ENCODE measurements at places on chromosomes 1 and 21.

GRCh38 chr1:3676581-3677470 is 24.5 kb downstream of the TP73 start:
- no peak for DNase-seq

- peak; percentile 33 for DNase-seq
Measured at GRCh38 chr1:54499360-54500106, 48.5 kb upstream of the ACOT11 start.

DNA sequence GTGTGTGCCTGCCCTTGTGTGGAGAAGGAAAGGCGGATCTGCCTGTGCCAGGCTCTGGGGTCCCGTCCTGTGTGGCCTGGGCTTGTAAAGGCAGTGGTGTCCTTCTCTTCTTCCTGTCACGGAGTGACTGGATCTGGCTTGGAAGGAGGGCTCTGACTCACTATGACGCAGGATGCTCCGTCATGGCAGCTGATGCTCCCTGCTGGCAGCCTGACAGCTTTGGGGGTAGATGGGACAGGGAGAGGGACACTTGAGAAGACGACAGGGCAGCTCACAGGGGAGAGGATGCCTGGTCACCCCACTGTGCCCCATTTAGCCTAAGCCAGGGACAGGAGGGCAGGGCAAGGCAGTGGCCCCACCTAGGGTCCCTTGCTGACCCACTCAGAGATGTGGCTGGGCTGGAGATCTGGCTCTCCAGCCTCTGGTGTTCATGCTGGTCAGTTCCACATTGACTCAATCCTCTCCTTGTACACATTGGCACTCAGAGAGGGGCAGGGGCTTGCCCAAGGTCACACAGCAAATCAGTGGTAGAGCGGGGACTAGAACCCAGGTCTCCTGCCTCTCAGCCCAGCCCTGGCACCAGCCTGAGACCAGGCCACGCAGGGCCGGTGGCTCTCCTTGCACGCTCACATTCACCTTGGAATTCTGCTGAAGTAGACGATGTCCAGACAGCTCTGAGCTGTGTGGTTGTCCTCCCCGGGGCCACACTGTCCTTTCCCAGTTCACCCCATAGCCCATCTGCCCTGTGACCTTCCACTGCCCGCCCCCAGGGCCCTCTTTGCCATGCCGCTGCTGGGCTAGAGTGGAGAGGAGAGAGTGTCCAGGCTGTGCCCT is 2.8 kb upstream of the FAM131C start:
- no peak for DNase-seq

DNA sequence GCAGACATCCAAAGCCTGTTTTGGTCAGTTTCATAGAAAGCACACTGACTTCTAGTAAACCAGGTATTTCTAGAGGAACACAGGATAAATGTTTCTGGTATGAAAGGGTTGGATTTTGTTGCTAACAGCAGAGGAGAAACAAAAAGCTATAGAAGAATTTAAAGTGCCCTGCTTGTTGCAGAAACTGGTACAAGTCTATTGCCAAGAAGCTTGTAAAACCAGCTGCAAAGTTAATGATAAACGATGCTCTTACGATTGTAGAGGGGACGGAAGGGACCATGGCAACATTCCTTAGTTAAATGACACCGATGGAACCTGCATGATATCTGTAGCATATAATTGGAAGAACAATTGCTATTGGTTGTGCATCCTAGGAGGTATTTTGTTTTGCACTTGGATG is 40.1 kb downstream of the SLC35F3 start:
- DNase-seq: no peak

DNA sequence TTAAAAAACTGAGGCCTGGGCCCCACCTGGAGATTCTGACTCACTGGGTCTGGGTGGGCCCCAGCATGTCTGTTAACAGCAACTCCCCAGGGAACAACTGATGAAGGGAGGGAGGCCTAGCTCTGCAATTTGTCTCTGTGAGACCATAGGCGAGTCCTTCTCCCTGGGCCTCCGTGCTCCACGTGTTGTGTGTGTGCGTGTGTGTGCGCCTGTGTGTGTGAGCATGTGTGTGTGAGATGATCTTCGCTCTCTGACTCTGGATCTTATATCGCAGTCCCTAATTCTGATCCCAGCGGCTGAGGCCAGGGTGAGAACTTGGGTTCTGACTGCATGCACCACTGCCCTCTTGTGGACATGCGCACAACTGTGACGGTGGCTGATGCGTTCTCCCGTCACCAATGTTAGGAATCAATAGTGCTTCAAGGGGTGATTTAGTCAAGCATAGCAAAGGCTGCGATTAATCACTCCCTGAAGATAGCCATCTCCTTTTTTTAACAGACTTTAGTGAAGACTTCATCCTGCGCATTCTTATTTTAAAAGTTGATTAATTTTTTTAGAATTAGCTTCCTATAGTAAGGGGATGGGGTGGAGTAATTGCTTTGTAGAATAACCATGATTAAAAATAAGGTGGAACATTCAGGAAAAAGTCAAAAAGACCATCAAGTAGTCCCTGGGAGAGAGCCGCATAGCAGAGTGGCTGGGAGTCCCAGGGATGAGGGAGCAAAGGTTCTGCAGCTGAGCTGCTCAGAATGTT is 62.4 kb upstream of the USP24 start:
- DNase-seq: peak; percentile 85

- no peak for DNase-seq
Measured at GRCh38 chr1:234405676-234406075, 32.4 kb downstream of the COA6 start.

- DNase-seq: no peak
Measured at GRCh38 chr1:95311014-95311413, 77.0 kb downstream of the RWDD3 start.

GRCh38 chr1:245432228-245432875 is 277.6 kb downstream of the KIF26B start:
- DNase-seq: no peak

- peak; percentile 7 for DNase-seq
Measured at GRCh38 chr1:36091698-36092097, 3.0 kb downstream of the ADPRS start.

DNA sequence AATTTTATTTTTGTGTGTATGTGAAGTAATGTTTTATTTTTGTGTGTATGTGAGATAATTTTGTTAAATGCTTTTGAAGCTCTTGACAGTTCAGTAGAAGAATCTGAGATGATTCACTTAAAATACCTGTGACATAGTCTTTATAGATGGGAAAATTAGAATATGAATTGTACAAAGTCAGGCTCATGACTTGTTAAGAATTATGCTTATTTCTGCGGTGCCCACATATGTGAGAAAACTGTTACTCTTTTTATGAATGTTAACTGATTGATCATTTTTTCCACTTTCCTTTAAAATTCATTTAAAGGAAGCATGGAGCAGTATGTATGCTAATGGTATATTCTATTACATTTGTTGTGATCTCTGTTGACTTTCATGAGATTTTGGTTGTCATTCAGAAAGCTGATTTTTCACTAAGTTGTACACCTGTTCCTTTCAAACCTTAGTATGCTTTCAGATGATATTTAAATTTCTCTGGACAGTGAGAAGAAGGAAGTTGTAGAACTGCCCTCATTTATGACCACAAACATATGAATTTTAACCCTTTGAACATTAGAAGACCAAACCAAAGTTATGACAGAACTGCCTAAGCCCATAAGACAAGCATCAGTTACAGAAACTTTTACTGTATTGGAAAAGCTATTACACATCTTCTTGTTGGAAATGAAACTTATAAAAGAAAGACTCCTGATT is 110.1 kb downstream of the POU2F1 start:
- no peak for DNase-seq

DNA sequence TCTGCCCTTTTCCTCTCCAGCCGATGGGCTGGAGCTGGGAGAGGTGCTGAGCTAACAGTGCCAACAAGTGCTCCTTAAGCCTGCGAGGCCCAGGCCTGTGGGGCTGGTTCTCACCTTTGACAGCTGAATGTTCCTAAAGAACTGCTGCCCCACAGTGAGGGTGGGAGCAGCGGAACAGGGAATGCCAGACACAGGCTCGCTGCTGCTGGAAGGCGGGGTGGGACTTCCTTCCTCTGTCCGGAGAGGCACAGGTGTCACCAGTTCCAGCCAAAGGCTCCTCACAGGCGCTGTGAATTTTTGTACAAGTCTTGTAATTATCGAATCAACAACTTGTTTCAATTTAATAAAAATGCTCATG is 47.1 kb downstream of the COQ8A start:
- DNase-seq: peak; percentile 81

GRCh38 chr1:94039514-94039870 is 81.5 kb downstream of the ABCA4 start:
- DNase-seq: peak; percentile 64

- no peak for DNase-seq
Measured at GRCh38 chr1:101137144-101138126, 99.4 kb upstream of the S1PR1 start.

GRCh38 chr1:14944471-14944985 is 209.0 kb upstream of the TMEM51 start:
- peak; percentile 49 for DNase-seq

GRCh38 chr1:187537936-187538335 is 709.2 kb downstream of the PLA2G4A start:
- DNase-seq: no peak

GRCh38 chr1:206036663-206037455 is 13.2 kb upstream of the CTSE start:
- no peak for DNase-seq

GRCh38 chr1:165527251-165528007 is 16.4 kb upstream of the LRRC52 start:
- no peak for DNase-seq

- DNase-seq: no peak
Measured at GRCh38 chr1:32984090-32984454, 19.5 kb upstream of the RNF19B start.

DNA sequence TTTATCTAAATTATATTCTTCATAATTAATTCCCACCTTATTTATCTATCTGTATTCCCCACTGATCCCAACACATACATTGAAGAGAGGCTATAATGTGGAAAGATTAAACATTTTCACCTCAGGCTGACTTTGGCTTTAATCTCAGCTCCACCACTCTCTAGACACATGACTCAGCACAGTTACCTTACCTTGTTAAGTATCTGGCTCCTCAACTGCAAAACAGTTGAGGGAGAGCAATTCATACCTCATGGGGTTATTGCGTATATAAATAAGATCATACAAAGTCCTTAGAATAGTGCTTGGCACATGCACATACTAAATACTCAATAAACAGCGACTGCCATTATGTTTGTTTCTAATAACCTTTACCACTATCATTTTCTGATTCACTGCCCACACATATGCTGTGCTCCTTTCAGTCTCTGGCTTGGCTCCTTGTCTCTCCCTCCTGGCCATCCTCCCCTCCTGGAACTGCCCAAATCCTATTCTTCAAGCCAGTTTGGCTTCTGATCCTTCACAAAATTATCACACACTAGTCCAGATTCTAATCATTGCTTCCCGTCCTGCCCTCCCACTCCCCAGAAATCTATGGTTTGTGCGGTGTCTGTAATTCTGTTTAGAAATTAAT is 50.1 kb downstream of the BCL9 start:
- DNase-seq: no peak

DNA sequence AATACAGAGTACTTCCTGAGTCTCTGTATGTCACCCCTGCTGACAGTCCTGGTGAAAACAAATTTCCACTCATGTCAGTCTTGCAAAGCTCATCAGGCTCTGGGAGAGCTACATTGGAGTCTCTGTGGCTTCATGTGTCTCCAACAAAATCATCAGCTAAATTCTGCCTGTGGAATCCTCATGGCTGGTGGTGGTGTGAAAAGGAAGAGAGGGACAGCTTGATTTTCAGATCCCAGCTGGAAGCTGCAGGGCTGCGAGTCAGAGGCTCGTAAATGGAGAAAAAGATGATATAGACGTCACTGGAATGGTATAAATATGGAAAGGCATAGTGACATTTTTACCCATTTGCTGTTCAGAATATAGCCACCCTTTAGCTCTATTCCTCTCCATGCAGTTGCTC is 150.2 kb downstream of the ASTN1 start:
- DNase-seq: no peak

GRCh38 chr1:198113342-198113750 is 43.5 kb upstream of the NEK7 start:
- no peak for DNase-seq

DNA sequence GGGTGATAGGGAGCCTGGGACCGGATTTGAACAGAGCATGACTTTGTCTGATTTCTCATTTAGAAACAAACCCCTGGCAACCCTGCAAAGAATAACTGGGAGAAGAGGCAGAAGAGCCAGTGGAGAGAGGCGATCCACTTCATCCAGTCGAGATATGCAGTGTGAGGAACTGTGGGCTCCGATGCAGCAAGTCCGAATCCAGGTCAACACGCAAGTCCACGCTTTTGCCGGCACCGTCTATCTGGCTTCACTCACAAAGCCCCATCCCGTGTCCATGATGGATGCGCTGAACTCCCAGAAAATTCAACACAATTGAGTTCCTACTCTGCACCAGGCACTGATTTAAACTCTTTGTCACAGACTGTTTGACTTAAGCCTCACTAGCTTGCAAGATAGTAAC is 191.3 kb downstream of the GRIK3 start:
- DNase-seq: no peak

DNA sequence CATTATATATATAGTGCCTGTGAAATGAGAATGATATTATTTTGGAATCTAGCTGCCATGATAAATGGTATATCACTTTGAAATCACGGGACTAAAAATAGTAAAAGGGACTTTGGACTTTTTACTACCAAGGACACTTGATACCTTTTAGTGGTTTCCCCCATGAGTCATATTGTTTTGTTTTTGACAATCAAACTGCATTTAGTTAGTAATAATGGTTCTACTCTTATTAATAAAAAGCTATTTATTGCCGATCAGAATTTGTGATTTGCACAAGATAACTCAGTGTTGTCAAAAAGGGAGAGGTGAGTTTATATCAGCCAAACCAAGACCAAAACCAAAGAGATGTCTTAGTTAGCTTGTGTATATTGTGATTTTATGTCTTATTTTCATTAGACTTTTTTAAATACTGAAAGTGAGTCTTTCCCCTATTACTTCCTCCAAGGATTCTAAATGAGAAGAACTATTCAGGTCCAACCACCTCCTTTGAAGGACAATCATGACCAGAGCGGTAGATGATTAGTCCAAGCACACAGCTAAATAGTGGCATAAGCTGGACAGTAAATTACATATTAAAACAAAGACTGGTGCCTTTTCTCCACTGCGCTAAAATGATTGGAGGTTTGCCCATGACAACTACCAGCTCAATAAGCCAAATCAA is 281.7 kb upstream of the ESRRG start:
- no peak for DNase-seq

DNA sequence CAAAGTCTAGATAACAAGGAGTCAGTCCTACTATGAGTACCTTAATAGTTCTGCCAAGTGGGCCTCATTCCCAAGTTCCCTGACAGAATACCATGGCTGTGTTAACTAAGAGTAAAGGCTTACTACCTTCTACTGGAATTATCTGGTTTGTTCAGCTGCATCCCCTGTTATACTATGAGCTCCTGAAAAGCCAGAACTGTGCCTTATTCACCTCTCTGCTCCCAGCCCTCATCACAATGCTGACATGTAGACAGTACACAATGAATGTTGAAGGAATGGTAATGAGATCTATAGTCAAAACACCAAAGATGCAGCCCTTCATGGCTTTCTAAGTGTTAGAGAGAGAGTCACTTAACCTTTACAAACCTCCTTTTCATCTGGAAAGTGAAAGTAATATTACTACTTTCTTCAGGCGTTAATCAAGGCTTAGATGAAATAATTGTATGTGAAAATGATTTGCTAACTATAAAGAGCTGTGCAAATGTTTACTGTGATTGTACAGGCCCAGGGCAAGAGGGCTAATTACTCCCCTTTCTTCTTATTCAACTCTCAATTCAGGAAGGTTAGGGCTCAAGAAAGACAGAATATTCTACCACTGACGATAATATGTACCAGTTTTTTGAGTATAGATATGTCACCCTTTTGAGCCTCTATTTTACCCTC is 70.3 kb upstream of the MROH9 start:
- DNase-seq: no peak

- DNase-seq: no peak
Measured at GRCh38 chr1:18681423-18681835, 50.8 kb downstream of the PAX7 start.

- DNase-seq: no peak
Measured at GRCh38 chr1:236425031-236425663, 31.1 kb downstream of the EDARADD start.
